ENCODE measurements at places on chromosomes 11 and 22. TPM values are rescaled to one million over a fixed set of nuclear protein-coding genes. Genes with fewer than 3 reads are reported as not detected.

DNA sequence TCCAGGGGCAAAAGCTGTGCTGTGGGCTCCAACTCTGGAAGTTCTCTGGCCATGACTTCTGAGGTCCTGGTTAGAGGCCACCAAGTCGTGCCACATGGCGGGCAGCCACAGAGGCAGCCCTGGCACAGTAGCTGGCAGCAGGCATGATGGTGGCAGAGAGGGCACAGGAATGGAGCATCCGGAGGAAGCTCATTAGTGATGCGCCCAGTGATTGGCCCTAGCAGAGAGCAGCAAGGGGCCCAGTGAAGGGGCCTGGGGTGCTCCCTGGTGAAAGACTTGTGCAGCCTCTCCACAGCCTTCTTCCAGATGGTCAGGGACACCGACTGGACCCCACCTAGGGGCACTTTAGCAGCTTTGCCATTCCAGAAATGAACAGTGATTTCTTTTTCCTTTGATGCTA is 7.0 kb downstream of the C11orf16 start:
- H3K27ac ChIP-seq = no peak overlapping the region
- no peaks in the 10 kb centered on the region for H3K36me3 ChIP-seq
- no peaks in the 10 kb centered on the region for H3K27me3 ChIP-seq
- no peak overlapping the region for H3K4me3 ChIP-seq
- H3K4me1 ChIP-seq = no peaks in the 10 kb centered on the region
- no peak for DNase-seq

DNA sequence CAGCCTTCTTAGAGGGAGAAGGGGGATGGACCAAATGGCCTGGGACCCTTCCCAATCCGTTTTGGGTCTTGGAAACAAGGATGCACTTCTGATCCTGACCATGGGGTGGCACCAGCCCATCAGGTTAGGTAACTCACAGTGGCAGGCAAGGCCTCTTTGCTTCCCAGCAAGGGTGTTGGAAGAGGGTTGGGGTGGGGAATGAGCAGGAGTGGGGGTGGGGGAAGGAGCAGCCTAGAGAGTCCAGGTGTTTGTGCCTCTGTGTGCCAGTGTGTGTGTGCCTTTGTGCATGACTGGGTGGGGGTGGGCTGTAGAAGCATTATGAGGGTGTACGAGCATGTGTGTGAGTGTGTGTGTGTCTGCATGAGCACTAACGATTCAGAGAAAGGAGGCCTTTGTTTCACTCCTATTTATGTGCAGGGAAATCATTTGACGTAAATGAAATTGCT is 213.1 kb downstream of the INSC start:
- H3K4me3 ChIP-seq = no peak overlapping the region
- no peak for DNase-seq
- no peak overlapping the region for H3K27ac ChIP-seq
- H3K4me1 ChIP-seq = no peaks in the 10 kb centered on the region
- no peaks in the 10 kb centered on the region for H3K36me3 ChIP-seq

DNA sequence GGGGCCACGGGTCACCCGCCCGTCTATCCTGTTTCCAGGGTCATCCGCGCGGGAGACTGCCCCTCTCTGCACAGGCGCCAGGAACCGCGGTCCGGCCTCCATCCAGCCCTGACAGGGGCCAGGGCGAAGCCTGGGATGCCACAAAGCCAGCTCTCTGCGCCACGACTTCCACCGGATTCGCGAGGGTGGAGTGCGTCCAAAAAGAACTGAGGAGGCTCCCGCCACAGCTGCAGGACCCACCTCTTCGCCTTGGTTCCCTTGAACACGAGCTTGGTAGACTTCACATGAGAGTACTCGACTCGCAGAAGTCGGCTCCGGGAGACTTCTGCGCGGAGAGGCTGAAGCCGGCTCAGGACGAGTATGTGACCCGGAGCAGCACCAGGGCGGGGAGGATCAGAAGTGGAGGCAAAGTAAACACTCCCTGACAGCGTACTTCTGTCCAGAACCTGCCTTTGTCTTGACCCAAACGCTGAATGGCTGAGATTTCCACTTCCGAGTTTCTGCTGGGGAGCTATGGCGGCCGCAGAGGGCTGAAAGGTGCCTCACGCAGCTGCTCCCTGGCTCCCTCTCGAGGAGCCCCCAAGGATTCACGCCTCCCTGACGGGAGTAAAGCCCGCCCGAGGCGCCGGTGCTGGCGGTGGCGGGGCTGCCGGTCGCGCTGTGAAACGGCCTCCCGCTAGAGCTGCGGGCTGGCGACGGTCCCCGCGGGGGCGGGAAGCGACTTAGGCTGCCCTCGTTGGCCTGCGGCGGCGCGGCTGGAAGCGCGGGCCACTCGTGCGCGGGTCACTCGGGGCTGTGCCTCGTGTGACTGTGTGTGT is 4566.7 kb upstream of the OR11H1 start:
- DNase-seq = no peak
- H3K27me3 ChIP-seq = no peaks in the 10 kb centered on the region
- H3K36me3 ChIP-seq = no peaks in the 10 kb centered on the region
- no peak overlapping the region for H3K4me3 ChIP-seq
- H3K27ac ChIP-seq = no peak overlapping the region

DNA sequence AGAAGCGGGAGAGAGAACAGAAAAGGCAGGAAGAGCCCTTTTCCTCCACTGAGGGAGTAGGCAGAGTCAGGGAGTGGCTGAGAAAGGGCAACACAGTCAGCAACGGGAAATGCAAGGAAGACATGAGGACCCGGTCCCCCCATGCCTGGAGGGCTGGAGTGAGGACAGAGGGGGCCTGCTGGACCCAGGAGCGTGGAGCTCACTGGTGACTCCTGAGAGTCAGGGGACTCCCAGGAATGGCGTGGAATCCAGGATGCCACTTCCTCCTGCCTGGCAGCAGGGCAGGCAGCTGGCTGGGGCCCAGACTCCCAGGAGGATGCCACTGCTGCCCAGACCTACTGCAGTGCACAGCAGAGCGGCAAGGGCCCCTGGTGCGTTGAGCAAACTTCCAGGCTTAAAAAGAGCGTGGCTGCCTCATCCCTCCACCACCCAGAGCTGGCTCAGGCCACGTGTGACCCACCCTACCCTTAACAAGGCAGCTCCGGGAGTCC is 11.3 kb downstream of the C11orf21 start:
- H3K36me3 ChIP-seq = no peaks in the 10 kb centered on the region
- DNase-seq = no peak
- no peak overlapping the region for H3K27ac ChIP-seq
- H3K4me3 ChIP-seq = no peak overlapping the region
- H3K27me3 ChIP-seq = no peaks in the 10 kb centered on the region
- H3K4me1 ChIP-seq = no peaks in the 10 kb centered on the region

- H3K27ac ChIP-seq = no peak overlapping the region
- H3K4me3 ChIP-seq = no peak overlapping the region
- H3K4me1 ChIP-seq = no peaks in the 10 kb centered on the region
- no peaks in the 10 kb centered on the region for H3K27me3 ChIP-seq
- no peaks in the 10 kb centered on the region for H3K36me3 ChIP-seq
Measured at GRCh38 chr22:23384923-23385677, 195.0 kb downstream of the IGLL1 start.

SCT gene
- not detected for total RNA-seq

PDE3B gene
- total RNA-seq = 10.1 TPM

- H3K4me1 ChIP-seq = no peaks in the 10 kb centered on the region
- no peak overlapping the region for H3K27ac ChIP-seq
- H3K4me3 ChIP-seq = no peak overlapping the region
Measured at GRCh38 chr11:18731949-18732821, 6.2 kb upstream of the IGSF22 start.

DNA sequence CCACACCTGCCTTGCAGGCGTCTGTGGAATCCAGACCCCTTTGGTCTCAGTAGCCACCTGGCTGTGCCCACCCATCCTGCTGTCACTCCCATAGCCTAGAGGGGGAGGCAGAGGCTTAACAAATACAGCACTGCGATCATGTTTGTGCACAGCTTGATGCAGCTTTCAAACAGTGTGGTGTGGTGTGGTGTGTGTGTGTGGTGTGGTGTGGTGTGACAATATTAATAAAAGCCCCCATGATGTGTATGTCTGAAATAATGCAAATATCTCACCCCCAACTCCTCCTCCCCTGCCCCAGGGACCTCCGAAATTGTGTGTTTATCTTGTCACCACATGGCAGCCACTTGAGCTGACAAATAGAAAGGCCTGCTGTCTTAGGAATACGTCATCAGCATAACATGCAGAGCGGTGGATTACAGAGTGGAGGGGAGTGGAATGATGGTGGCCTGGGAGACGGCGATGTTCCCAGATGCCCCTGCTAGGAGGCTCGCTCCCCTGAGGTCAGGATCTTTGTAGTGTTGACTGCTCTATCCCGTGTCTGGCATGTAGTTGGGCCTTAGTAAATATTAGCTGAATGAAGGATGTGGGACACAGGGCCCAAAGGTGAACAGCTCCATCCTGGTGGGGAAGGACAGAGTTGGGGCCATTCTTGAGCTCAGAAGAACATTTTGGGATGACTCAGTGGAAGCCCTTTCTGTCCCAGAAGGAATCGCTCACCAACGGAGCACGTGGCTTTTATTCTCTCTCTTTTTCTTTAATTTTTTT is 2.8 kb downstream of the PDXP start:
- H3K27me3 ChIP-seq = no peaks in the 10 kb centered on the region
- peaks cover 45% of the 10 kb centered on the region for H3K4me1 ChIP-seq
- H3K36me3 ChIP-seq = peaks cover 8% of the 10 kb centered on the region
- no peak overlapping the region for H3K4me3 ChIP-seq
- no peak for DNase-seq

MOGAT2 gene
- total RNA-seq = not detected

- no peak for DNase-seq
- H3K4me1 ChIP-seq = no peaks in the 10 kb centered on the region
- no peaks in the 10 kb centered on the region for H3K27me3 ChIP-seq
- H3K36me3 ChIP-seq = no peaks in the 10 kb centered on the region
- H3K4me3 ChIP-seq = no peak overlapping the region
- no peak overlapping the region for H3K27ac ChIP-seq
Measured at GRCh38 chr11:105298174-105298573, 158.6 kb upstream of the CARD18 start.

BIRC2 gene
- total RNA-seq = 52.1 TPM

DNA sequence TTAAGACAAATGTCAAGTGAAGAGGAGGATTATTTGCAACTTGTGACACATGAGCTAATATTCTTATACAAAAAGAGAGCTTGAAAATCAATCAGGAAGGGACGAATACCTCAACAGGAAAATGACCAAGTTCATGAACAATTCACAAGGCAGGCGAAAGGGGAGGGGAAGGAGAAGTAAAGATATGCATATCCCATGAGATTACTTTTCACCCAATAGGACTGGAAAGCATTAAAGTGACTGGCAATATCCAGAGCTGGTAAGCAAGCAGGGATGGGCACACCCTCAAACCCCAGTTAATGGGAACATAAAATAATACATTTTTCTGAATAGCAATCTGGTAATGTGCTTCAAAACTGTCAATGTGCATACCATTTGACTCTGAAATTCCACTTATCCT is 129.5 kb downstream of the SLC1A2 start:
- H3K4me3 ChIP-seq = no peak overlapping the region
- no peak for DNase-seq
- H3K27ac ChIP-seq = no peak overlapping the region

- H3K4me1 ChIP-seq = no peaks in the 10 kb centered on the region
- H3K27ac ChIP-seq = no peak overlapping the region
- no peaks in the 10 kb centered on the region for H3K36me3 ChIP-seq
- no peak overlapping the region for H3K4me3 ChIP-seq
Measured at GRCh38 chr11:78821371-78822306, 247.0 kb upstream of the NARS2 start.

DNA sequence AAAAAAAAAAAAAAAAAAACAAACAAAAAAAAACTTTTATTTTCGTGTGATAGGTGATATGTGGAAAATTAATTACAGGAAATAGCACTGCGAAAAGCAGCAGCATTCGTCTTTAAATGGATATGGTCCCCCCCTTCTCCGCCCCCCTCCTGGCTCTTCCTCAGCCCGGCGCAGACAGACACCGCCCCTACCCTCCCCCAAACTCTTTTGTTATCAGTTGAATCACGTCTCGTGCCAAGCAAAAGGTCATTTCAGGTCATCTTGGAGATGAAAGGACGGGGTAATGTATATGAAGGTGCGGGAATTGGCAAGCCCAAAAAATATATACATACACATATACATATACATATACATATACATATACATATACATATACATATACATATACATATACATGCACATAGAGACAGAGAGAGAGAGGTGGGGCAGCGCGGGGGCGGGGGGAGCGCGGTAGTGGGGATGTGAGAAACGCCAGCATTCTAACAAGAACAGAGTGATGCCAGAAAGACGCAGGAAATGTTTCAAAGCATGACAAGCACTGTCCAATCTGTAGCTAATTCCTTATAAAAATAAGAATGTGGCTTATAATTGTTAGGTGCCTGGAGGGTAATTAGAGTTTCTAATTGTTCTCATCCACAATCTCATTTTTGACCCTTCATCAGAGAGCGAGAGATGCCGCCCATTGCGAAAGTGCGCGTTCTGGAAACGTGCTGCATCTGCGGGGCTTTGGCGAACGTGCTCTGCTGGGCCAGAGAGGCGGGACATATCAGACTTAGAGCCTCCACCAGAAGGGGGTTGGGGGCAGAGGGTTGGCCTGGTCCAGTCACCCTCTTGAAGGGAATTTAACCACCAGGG is 214.5 kb upstream of the UBASH3B start:
- H3K27ac ChIP-seq = peak overlapping the region; percentile 64
- no peaks in the 10 kb centered on the region for H3K27me3 ChIP-seq
- H3K4me3 ChIP-seq = peak overlapping the region; percentile 40
- DNase-seq = no peak

DNA sequence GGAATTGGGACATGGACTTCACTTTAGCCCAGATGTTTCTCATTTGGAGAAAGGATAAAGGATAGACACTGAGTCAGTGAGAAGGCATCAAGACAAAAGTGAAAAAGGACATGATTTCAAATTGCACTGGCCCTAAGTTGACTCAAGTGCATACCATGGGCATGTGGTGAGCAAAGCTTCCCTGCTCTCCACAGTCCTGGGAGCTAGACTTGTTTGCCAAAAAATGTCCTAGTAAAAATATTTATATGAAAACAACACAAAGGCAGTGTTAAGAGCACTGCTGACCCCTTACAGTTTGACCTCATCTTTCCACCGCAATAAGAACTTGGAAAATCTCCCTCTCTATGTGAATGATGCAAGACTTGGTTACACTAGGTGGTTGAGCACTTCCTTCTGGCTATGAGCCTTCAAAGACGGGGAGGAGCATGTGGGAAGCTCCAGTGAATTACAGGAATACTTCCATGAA is 46.5 kb upstream of the FIBIN start:
- no peak overlapping the region for H3K27ac ChIP-seq
- H3K4me3 ChIP-seq = no peak overlapping the region
- peaks cover 63% of the 10 kb centered on the region for H3K4me1 ChIP-seq
- no peaks in the 10 kb centered on the region for H3K27me3 ChIP-seq
- peak; percentile 96 for DNase-seq

TEX12 gene
- total RNA-seq = not detected
